ENCODE measurements at places on chromosomes 4 and X. TPM values are rescaled to one million over a fixed set of nuclear protein-coding genes. Genes with fewer than 3 reads are reported as not detected.

DNA sequence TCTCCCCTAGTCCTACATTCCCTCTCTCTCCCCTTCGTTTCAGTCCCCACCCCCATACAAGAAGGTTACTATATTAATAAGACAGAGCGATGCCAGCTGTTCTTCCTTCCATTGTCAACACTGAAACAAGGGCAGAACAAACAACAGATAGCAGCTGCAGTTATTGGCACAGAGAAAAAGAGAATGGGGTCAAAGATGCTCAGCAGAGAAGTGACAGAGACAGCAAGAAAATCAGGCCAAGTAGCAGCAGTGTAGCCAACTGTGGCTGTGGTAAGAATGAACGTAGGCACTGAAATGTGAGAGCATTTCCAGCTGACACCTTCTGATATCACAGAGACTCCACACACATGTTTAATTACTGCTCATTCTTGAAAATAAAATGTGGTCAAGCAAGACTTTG is 641.8 kb downstream of the FSTL5 start:
- H3K36me3 ChIP-seq = no peaks in the 10 kb centered on the region
- H3K27me3 ChIP-seq = no peaks in the 10 kb centered on the region
- H3K4me1 ChIP-seq = no peaks in the 10 kb centered on the region
- H3K4me3 ChIP-seq = no peak overlapping the region

DNA sequence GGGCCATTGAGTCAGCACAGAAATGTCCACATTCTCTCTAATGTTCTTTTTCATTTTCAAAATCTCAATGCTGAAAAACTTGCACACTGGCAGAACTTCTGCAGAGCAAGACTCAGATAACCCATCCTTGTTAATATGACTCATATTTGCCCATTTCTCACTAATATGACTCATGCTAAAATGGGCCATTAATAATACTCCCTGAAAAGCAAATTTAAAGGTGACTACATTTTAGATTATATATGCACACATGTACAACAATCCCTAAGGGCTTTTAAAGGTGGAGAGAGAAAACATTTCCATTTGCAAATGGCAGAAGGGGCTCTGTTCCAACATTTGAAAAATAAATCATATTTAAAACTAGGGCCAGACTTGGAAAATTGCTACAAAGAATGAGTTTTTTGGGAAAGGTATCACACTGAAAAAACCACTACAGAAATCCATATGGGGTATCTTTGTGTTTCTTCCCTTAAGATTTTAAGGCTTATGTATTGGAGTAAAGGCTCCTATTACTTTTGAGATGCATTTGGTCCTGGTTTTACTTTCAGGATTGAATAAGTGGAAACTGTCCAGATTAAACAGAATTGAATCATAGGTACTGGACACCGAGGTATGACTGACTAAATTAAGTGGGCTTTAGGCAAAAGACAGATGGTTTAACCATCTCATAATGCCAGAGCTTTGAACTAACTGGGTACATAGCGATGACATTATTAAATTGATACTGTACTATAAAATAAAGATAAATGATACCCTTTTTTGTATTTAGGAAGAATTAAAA is 30.0 kb downstream of the TLR2 start:
- no peaks in the 10 kb centered on the region for H3K36me3 ChIP-seq
- no peak overlapping the region for H3K4me3 ChIP-seq
- H3K27me3 ChIP-seq = no peaks in the 10 kb centered on the region
- no peak for DNase-seq
- H3K27ac ChIP-seq = no peak overlapping the region
- H3K4me1 ChIP-seq = peaks cover 3% of the 10 kb centered on the region

GRCh38 chr4:159443975-159444374 is 341.1 kb downstream of the RAPGEF2 start:
- no peaks in the 10 kb centered on the region for H3K36me3 ChIP-seq
- H3K4me3 ChIP-seq = no peak overlapping the region
- no peak overlapping the region for H3K27ac ChIP-seq
- DNase-seq = no peak
- peaks cover 27% of the 10 kb centered on the region for H3K27me3 ChIP-seq

The RBMX2 gene
- 21.4 TPM for total RNA-seq

- H3K4me1 ChIP-seq = peaks cover 2% of the 10 kb centered on the region
- H3K27ac ChIP-seq = no peak overlapping the region
- no peak overlapping the region for H3K4me3 ChIP-seq
- peaks cover 50% of the 10 kb centered on the region for H3K27me3 ChIP-seq
- H3K36me3 ChIP-seq = peaks cover 6% of the 10 kb centered on the region
These were observed 29.1 kb downstream of the PPP2R2C start for GRCh38 chr4:6443035-6444023.

GRCh38 chr4:149048451-149049143 is 606.4 kb upstream of the NR3C2 start:
- H3K27ac ChIP-seq = no peak overlapping the region
- DNase-seq = no peak
- peaks cover 5% of the 10 kb centered on the region for H3K27me3 ChIP-seq
- H3K36me3 ChIP-seq = no peaks in the 10 kb centered on the region

The IL21 gene
- 0.77 TPM for total RNA-seq

DNA sequence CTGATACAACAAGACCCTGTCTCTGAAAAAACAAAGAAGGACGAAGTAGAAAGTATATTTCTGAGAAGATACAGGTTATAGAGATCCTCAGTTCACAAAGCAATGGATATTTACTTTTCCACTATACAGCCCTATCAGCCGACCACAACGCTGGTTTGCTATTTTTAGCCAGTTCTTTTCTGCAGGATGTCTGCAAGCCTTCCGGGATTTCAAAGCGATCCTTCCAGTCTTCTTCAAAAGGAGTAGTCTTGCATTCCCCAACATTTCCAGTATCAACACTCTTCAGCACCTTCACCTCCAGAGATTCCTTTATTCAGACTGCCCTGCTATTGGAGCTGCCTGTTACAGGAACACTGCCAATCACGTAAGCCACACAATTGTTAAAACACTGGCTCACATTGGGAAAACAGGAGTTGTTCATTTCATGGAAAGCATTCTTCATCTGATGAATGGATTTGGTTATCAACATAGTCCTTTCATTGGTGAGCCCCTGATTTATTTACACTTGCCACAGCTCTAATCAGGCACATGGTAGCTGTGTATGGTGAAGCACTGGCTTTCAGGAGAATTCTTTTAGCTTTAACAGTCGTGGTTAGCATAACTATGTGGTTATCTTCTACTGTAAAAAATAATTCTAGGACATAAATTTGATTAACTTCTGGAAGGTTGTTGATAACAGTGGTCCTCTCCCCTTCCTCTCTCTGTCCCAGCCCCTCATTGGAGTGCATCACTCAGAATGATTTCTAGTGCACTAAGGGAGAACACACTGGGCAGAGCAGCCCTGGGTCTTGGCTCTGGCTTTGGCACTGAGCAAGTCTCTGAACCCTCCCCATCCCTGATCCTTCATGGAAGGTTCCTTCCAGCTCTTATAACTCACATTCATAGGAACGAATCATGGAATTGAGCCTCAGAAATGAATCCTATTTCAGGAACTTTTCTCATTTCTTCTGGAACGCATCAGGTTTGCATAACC is 109.9 kb upstream of the SORBS2 start:
- H3K27me3 ChIP-seq = peaks cover 11% of the 10 kb centered on the region
- DNase-seq = no peak
- H3K36me3 ChIP-seq = no peaks in the 10 kb centered on the region

The CPE gene
- total RNA-seq = not detected

DNA sequence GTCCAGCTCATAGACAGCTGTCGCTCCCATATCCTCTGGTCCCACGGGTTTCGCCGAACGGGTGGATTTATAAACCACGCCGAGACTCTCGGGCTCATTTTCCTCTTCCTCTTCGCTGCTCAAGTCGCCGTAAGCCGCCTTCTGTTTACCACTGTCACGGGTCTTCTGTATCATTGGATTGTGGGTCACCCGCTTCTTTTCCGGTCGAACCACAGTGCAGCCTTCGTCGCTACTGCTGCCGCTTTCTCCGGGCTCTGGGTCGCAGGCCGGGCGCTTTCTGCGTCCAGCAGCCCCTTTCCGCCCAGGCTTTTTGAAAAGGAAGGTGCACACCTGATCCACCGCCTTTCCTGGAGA is 311 bp downstream of the RNF113A start:
- peak overlapping the region; percentile 99 for H3K27ac ChIP-seq
- H3K4me3 ChIP-seq = peak overlapping the region; percentile 97
- DNase-seq = no peak
- peaks cover 11% of the 10 kb centered on the region for H3K4me1 ChIP-seq

DNA sequence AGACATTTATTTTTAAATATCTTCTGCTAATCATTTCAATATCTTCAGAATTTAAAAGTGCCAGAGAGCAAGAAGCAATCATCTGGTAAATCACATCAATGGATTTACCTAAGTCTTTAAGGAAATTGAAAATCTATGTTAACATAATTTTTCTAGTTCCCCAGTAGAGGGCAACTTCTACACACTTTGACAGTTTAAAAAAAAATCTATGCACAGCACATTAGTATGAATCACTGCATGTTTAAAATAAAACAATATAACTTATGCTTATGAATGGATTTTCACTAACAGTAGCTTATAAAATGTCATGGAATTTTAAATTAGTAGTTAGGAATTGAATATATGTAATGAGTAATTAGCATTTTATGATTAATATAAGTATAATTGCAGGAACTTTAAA is 126.5 kb downstream of the REELD1 start:
- H3K4me1 ChIP-seq = peaks cover 8% of the 10 kb centered on the region
- H3K27ac ChIP-seq = no peak overlapping the region
- no peaks in the 10 kb centered on the region for H3K27me3 ChIP-seq
- no peak overlapping the region for H3K4me3 ChIP-seq
